ENCODE measurements at places on chromosomes 2 and 18.
A peak's percentile ranks its signal among the peaks of the same experiment; 100 is the strongest.

DNA sequence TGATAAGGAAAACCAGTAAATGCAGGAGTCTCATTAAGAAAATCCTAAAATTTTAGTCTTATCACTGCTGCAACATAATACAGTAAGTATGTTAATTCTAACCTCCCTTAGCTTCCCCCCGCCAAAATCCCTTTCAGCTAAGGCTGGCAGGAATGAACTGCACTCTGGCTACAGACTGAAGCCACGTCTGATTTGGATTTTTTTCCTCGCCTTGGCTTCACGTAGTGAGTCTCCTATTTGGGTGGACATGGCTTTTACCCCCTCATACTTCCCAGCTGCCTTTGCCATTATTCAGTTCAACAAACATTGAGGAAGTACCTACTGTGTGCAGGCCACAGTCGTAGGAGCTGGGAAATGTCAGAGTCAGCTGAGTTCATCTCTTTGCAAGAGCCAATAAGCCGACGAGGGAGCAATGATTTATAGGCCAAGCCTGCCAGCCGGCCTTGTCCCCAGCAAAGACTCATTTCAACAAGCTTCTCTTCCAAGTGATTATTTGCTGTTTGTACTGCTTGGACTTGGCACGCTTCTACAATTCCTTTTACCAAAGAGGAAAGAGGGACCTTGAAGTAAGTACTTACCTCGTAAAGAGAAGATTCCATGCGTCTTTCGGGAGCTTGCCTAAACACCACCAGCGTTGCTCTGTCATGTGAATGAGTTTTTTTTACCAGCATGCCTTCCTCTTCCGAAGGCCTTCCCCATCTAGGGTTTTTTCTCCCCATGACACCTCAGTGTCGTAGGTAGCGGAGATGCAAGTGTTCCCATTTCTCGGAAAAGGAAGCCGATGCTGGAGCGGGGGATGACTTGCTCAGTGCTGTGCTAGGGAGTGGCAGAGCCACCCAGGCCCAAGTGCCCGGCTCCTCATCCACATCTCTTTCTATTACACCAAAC lies 138.6 kb downstream of the KLHL29 start:
- no peak for DNase-seq

DNA sequence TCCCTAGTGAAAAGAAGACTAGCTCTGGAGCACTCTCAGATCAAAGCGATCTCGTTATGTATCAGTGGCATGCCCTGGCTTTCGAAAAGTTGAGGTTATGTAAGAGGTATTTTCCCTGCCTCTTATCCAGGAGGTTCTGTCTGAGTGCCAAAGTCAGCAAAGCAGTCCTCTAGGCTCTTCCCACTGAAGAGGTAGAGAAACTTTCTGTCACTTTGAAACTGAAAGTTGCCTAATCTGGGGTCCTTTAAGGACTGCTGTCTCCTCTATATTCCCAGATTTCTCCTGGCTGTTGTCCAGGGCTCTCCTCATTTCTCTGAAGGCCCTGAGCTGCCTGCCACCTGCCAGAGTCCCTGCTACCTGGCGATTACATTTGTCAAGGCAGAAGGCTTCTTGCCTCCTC lies 96.3 kb downstream of the B3GNT2 start:
- no peak for DNase-seq

DNA sequence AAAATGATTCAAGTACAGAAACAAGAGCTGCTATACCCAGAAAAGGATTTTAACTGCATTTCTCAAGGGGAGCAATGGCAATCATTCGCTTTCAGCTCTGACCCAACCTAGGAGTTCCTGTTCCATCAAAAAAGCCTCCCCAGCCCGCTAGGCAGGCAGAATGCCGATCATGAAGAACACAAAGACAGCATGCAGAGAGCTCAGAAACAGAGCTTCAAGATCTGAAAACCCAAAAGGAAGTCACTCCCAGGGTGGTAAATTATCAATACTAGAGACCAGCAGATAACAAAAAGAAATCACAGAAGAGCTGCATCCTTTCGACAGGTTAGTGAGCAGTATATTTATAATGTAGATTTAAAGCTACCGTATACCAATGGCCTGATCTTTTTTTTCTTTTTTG lies 84.8 kb upstream of the CRIM1 start:
- no peak for DNase-seq

DNA sequence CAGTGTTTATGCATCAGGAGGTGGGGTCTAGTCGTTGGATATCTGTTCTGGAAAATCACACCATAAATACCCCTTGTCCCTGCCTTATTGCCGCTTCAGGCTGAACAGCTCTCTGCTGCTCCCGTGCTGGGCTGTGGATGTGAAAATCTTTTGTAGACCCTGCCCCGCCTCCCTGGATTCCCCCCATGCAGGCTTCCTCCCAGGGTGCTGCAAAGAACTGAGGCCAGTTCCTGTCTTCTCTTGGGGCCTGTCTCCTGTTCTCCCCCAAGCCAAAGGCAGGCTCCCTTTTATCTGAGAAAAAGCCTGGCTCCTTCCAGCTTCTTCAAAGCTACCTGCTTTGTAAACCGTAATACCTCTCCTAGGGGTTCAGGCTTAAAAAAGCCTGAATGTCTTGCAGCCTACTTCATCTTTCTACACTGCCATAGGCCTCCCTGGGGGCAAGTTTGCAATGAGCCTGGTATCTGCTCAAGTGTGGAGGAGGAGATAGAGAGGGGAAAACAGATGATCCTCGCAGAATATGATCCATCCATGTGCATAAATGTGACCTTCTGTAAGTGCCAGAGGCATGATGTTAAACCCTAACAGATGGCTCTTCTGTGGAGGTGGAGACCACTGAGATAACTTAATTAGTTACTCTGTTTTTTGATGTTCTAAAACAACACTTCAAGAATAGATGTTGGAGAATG lies 55.3 kb downstream of the VWA3B start:
- DNase-seq, result no peak

GRCh38 chr2:12867631-12868287 lies 151.0 kb downstream of the TRIB2 start:
- no peak for DNase-seq

- DNase-seq, result no peak
Observed at GRCh38 chr2:150531591-150531990, 44.1 kb upstream of the RND3 start.

- no peak for DNase-seq
Observed at GRCh38 chr2:237180987-237181386, 95.3 kb downstream of the COPS8 start.

GRCh38 chr2:289362-290089 lies 1.6 kb upstream of the ALKAL2 start:
- no peak for DNase-seq

DNA sequence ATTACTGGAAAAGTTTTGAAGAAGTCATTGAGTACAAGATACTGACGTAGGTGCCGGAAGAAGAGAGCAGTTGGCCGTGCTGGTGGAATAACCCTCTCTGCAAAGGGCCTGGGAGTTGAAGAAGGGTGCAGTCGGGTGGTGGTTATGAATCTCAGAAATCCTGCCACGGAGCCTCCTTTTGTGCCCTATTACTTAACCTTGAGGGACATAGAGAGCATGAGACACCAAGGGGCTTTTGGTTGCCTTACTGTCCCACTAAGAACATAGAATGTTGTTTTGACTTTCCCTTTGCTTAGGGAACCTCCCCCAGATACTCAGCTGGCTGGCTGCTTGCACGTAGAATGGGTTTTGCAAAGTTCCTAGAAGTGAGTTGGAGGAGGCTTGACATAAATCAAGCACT lies 1.3 kb upstream of the CD28 start:
- DNase-seq, result peak; percentile 67

DNA sequence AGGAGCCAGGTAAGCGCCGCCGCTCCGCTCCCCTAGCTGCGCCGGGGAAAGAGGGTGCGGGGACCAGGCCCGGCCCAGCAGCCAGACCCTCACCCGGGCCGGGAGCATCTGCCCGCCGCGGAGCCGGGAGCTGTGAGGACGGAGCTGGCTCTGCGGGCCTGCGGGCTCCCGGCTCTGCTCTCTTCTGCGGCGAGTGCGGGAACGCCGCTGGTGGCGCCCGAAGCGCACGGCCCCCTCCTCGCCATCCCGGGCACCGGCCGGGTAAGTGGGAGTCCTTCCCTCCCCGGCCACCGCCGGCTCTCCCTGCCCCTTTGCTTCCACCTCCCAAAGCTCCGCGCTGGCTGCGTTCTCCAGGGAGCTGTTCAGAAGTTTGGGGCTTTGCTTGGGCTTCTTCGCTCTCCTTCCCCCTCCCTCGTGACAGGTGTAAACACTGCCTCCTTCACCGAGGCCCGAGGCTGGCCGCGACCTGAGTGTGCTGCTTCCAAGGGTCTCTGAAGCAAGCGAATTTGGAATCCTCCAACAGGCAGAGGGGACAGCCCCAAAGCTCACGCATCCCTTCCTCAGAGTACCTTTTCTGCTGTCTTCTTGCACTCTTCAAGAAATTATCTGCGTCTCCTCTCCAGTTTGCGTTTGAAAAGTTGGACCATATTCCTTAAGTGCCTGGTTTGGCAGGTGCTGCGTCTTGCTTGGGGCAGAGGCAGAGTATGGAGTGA lies 632 bp downstream of the AFTPH start:
- peak; percentile 44 for DNase-seq

DNA sequence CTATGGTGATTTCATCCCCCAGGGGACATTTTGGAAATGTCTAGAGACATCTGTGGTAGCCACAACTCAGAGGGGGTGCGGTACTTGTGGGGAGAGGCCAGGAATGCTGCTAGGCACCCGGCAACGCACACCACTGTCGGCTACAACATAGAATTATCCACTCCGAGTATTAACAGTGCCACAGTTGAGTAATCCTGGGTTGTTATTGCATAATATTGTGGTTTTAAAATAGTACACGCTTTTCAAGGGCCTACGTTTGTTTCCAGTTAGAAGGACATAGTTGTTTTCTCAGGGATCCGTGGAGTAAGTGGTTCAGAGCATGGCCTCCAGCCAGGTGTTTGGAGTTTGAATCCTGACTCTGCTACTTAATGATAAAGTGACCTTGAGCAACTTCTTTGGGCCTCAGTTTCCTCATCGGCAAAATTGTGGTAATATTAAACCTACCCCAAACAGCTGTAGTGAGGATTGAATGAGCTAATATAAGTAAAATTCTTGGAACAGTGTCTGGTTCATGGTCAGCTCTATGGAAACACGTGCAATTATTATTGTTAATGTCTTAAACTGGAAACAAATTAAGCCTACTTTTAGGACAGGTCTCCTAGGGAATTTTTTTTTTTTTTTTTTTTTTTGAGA lies 24.5 kb downstream of the CYP27A1 start:
- no peak for DNase-seq

GRCh38 chr2:212157012-212157411 lies 381.6 kb downstream of the ERBB4 start:
- no peak for DNase-seq

DNA sequence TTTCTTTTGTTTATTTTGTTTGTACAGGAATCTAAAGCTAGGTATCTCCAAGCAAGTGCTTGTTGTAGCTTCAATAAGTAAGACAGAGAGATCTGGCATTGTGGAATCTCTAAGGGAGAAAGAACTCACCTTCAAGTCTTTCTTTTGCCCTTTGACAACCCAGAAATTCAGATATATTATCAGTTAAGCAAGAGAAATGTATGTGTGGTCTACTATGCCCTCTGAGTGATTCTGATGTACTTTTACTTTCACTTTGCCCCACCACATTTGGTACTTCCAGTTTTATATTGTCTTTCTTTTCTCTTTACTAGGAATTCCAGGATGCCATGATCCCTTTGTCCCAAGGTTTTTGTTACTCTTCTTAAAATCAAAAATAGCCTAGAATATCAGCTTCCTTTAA lies 259.6 kb upstream of the PIK3C3 start:
- DNase-seq, result no peak

GRCh38 chr2:56985609-56986008 lies 801.8 kb downstream of the CCDC85A start:
- DNase-seq, result no peak

DNA sequence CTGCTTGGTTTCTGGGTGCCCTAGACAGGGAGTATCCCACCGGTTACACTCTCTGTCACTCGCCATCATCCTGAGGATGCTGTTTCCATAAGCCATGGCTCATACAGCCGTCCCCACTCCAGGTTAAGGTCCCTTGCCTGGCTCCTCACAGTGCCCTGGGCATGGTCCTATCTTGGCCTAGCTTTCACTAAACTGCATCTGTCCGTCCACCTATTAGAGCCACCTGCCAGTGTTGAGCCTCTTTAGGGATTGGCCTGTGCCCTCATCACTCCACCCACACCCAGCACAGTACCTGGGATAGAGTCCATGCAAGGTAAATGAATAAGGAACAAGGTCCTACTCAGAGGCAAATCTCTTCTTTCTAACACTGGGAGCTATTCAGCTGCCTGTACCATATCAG lies 320.1 kb downstream of the GBX2 start:
- no peak for DNase-seq

DNA sequence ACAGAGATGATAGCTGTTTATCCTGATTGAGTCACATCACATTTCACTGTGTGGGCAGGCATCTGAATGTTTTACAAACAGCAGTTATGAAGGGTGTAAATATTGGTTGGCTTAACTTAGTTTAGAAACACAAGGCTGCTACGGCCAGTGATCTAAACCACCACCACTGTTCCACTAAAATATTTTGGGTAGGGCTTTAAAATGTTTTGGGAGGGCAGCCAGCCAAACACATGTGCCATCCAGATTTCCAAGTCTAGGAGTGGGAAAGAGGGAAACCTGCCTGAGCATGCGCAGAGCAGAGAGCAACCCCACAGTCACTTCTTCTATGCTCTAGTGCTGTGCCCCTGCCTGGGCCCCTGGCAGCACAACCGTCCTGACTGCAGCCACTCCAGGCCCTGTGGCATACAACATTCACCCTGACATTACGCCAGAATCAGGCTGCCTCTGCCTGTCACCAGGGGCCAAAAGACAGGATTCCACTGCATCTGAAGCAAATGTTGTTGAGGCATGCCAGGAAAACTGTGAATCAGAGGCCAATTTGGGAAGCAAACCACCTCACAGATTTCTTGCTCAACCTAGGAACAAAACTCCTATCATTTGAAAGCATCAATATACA lies 74.8 kb upstream of the COL5A2 start:
- no peak for DNase-seq

- no peak for DNase-seq
Observed at GRCh38 chr2:7515327-7515726, 598.1 kb downstream of the RNF144A start.

GRCh38 chr18:5980721-5981120 lies 85.4 kb upstream of the TMEM200C start:
- no peak for DNase-seq

DNA sequence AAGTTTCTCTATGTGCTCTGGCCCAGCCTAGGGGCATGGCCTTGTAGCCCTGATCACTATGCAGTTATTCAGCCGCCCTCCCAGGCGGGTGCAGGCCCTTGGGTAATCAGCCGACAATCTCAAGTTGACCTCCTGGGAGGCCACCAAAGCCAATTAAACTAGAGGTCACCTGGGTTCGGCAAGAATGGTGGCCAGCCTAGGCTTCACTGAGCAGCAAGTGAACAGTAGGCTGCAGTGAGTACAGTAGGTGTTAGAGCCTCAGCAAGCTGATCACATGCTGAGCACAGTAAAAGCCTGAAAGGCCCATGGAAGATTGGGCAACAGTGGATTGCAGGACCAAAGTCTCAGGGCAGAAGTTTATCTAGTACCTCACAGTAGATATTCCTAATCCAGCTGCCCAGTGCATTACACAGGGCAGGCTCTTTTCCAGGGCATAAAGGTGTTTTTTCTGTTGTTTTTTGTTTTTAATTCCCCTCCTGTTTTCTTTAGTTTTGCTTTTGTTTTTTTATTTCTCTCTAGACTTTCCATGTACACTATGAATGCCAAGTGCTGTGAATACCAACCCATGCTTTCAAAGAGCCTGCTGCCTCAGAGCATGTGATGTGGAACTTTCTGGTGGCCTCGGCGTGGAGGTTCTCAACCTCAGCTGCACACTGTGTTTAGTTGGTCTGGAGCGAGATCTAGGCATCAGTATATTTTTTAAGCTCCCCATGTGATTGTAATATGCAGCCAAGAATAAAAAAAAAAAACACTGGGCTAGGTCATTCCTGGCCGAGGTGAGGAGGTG lies 55.9 kb upstream of the ATL2 start:
- DNase-seq, result no peak
